Endothelial cell of umbilical vein (primary cell): ENCODE measurements at places on chromosomes 12 and 14. TPM values are rescaled to one million over a fixed set of nuclear protein-coding genes. Genes with fewer than 3 reads are reported as not detected.

NT5DC3 gene
- 6.4 and 6.7 TPM in 2 replicates for total RNA-seq

DNA sequence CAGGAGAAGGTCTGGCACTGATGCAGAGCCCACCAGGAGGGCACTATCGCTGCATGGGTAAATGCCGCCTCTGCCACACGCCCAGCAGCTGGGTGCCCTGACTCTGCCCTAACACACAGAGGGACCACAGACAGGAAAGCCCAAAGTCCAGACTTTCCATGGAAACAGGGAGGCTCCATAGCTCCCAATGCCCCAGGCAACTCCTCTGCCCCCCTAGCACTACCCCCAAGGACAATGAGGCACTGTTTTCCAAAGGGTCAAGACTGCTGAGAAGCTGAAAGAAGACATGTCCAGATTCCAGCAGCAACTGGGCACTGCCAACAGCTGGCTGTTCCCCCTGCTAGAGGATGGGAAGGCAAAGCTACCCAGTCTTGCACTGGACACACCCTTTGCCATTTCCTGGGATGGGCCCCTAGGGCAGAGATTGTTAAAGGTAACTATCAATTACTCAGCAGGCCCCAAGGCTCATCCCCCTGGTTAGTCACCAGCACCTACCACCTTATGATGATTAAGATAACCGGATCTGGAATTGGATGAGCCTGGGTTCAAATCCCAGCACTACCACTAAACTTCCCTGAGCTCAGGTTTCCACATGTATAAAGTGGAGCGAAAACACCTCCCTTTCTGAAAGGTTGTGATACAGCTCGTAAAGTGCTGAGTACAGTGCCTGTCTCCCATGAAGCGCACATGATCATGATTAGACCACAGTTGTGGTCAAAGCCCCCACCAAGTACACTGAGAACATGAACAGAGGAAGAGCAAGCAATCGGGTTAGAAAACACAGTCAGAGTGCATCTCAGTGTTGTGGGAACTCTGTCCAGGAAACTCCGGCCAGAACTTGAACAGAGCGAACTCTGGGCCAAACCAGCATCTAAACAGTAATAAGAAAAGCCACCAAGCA, 3.3 kb downstream of the PXN start:
- DNase-seq = peak; percentile 47

GRCh38 chr12:91307957-91308670, 125.5 kb upstream of the DCN start:
- DNase-seq = no peak

- no peak for DNase-seq
Measured at GRCh38 chr14:100073576-100074430, 8.6 kb downstream of the EVL start.
